ENCODE measurements at places on chromosomes 12 and 14.

DNA sequence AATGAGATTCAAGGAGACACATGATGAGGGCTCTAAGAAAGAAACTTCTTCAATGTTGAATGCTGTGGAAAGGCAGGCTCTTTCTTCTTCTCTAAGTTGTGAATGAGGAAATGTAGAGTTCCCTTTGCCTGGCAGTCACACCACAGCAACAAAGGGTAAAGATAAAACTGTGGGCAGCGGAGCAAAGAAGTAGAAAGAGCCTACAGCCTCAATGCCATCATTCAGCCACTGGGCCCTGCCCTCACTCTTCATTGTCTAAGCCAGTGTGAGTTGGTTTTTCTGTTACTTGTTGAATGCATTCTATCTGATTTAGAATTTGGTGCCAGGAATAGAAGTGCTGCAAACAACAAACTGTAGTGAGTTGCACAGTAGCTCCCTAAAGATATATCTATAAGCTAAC, 12.2 kb downstream of the SDR9C7 start:
- no peak for DNase-seq

DNA sequence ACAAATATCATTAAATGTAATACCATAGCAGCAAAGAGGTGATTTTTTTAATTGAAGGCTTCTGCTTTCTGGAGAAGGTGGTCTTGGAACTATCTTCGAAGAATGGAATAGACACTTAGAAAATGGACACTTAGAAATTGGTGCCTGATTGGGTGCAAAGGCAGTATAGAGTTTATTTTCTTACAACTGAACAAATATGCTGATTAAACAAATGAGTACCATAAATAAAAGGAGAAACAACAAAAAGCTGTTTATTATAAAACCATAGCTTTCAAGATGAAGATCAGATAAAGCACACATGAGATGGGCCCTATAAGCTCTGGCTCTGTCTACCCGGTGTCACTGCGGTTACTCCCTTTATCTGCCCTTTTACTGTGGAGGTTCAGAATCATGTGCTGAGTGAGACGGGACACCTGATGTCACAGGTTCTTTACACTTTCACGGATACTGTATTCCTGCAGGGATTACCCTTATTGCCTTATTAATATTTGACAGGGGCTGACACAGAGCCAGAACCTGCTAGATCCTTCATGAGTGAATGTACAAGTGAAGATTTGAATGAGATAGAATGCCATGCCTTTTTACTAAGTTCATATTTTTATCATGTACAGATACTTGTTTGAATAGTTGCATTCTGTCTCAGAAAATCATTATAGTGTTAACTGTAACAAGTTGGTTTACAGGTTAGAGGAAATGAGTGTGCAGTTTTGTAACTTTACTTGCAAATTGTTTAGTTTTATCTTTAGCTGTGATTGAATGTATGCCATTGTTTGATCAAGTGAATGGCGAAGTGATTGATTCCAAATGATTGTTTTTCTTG, 477.5 kb upstream of the RGS6 start:
- DNase-seq: no peak

GRCh38 chr12:95623554-95624170, 72.4 kb upstream of the USP44 start:
- peak; percentile 25 for DNase-seq

GRCh38 chr14:89240414-89240813, 176.6 kb downstream of the FOXN3 start:
- DNase-seq: no peak

- DNase-seq: peak; percentile 36
These were observed 1.3 kb downstream of the PLEKHG3 start for GRCh38 chr14:64705381-64706118.

GRCh38 chr14:92704821-92705220, 43.6 kb downstream of the LGMN start:
- DNase-seq: no peak

DNA sequence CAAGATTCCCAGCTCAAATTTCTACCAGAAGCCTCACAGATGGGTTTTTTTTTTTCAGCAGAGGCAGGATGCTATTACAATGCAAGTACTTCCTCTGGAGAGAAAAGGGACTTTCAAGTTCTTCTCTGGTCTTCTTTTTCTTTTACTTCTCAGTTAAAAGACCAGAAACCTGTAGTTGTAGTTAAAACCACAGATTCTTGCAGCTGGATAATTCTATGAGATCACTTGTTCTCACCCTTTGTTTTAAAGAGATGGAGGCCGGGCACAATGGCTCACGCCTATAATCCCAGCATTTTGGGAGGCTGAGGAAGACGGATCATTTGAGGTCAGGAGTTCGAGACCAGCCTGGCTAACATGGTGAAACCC, 47.6 kb upstream of the OVCH1 start:
- no peak for DNase-seq

DNA sequence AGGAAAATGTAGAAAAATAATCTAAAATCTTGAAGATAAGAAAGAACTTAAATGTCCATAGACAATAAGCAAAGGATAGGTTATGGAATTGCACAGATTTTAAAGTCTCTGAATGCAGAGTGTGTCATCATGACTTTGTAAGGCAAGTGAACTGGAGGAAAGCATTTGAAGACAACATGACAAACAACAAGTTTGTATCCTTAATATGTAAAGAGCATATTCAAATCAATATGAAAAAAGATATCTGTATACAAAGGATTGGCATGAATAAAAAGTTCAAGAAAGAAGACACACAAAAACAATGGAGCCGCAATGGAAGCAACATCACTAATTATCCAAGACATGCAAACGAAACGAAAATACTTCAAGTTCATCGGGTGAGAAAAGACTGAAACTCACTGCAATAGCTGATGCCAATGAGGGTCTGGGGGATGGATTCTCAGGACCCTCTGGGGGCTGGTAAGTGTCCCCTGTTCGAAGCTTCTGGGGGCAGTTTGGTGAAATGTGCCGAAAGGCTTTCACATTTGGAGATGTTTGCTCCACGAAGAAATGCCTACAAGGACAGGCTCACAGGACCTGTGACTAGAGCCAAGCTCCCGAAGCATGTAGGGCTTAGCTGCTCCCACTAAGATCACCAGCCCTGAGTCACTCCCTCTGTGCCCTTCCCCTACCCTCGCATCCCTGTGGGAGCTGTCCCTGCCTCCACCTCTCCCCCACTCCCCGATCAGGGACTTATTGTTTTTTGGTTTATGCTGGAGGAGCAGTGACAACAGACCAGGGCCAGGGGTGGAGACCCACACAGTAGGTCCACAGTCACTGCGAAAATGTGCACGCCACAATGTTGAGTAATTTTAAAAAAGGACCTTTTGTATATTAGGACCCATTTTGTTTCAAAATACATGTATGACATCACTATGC, 345.7 kb upstream of the SFSWAP start:
- DNase-seq: no peak

- no peak for DNase-seq
These were observed 30.1 kb upstream of the DLK1 start for GRCh38 chr14:100696590-100696989.

DNA sequence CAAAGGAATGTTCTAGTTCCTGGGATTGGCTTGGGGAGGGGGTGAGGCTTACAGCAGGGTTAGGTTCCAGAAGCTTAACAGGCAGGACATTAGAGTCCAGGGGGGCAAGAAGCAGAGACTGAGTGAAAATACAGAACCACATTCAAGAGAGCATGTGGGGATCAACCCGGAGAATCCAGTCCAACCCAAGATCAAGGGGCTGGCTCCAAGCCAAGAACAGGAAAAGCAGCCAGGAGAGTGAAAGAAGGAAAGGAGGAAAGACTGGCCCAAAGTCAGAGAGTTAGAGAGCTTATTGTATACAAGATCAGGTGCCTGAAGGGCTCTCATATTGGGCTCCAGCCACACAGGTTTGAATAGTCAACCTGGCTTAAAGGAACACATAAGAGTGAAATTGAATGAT, 190.3 kb upstream of the CDKN3 start:
- no peak for DNase-seq

GRCh38 chr12:128015276-128015675, 251.7 kb upstream of the TMEM132C start:
- no peak for DNase-seq

DNA sequence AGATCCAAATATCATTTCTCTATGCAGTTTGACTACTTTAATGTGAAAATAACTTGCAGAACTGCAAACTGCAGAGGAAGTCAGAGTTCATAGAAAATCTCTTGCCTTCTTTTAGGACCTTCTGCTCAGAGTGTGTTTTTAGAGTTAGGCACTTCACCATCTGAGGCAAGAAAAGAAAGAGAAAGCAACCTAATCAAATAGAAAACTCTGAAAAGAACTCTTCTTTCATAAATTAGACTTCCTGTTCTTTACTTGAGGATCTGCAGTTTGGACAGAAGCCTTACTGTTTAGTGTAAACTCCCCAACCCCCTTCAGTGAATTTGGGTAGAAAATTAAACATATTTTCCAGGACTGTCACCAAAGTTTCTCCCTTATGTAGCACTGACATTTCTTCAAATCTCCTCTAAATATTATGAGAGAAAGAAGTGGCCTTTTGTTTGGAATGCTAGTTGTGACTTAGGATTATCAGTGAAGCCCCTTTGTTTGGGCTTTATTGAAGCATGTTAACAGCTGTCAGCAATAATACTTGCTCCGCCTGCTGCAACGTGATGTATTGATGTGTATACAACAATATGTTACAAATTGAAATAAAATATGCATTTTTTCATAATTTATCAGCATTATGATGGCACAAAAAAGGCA, 99.5 kb downstream of the PDZRN4 start:
- DNase-seq: no peak

GRCh38 chr12:39157696-39158342, 252.4 kb upstream of the CPNE8 start:
- DNase-seq: no peak

- DNase-seq: no peak
These were observed 22.5 kb upstream of the FOXG1 start for GRCh38 chr14:28744126-28744525.

DNA sequence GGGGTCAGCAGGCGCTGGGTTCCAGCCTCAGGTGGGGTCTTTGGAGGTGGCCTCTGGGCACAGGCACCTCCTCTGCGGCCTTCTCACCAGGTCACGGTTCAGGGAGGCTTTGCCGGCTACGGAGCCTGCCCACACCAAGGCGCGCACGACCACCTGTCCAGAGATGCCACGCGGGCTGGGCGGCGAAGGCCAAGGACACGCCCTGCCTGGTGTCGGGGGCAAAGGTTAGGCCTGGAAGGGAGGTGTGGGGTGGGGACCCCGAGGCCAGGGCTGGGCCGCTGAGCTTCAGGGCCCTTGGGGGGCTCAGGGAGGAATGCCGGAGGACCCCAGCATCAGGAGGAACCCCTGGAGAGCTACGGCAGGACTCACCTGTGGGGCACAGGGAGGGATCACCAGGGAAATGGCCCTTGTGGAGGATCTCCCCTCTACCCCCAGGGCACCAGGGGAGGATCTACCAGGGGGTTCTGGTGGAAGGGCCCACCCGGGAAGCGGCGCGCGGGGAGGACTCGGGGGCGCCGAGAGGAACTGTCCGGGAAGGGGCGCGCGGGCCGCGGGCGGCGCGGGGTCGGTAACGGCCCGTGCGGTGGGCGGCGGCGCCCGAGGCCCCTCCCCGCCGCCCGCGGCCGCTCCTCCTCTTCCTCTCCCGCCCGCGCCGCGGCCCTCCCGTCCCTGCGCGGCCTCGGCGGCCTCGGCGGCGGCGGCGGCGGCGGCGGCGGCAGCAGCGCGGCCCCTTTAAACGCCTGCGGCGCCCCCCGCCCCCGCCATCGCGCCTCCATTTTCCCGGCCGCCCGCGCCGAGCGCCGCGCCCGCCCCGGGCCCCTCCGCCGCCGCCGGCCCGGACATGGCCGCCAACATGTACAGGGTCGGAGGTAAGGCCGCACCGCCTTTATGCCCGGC, at the start of gene MTA1:
Gene MTA1, plus strand, starts transcription at position 633 of the 897 bp plus-strand sequence. Its CDS starts 209 bp downstream, at position 842.
- DNase-seq: peak; percentile 15

- DNase-seq: no peak
These were observed 610 bp upstream of the KMT2D start for GRCh38 chr12:49061157-49061650.

DNA sequence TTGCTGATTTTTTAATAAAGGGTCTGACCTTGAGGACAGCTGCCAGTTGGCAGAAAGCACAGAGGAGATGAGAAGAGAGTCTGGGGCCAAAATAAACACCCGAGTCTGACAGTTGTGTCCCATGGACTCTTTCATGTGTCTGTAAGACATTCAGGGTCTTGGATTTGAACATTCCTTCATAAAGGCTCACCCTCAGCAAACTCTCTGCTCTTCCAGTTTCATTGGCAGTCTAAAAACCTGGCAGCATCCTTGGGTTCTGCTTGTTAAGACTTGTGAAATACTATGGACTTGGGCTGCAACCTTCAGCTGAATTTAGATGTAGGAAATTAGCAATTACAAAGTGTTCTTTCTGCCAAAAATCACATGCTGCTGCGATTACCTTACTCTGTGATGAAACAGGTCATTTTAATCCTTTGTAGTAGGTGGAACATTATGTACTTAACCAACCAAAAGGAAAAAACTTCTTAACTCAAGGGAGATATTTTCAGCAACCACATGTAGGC, 32.0 kb upstream of the LMNTD1 start:
- DNase-seq: no peak

Measured in CD4-positive, alpha-beta T cell treated with Interleukin-4 for 4 hours (primary cell).